ENCODE measurements at places on chromosomes 2 and 18.

DNA sequence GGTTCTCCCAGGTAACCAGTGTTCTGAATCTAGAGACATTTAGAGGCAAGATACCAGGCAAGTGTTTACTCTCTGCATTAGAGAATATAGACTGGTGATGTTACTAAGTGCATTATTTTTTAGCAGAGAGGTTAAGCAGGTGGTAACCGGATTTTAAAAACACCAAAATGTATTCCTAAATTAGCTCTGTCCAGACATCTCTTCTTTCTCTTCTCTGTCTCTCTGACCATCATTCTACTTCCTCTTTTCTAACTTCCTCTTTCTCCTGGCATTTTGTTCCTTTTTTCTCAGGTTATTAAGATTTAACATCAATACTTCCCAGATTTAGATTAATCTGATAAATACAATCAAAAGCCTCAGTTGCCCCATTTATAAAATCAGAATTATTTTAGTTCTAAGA, 31.7 kb upstream of the DYNC1I2 start:
- no peak for DNase-seq

- DNase-seq: no peak
These were observed 8.2 kb downstream of the FBXO15 start for GRCh38 chr18:74139411-74139810.

- DNase-seq: no peak
These were observed 46.7 kb downstream of the NBEAL1 start for GRCh38 chr2:203061346-203061745.

DNA sequence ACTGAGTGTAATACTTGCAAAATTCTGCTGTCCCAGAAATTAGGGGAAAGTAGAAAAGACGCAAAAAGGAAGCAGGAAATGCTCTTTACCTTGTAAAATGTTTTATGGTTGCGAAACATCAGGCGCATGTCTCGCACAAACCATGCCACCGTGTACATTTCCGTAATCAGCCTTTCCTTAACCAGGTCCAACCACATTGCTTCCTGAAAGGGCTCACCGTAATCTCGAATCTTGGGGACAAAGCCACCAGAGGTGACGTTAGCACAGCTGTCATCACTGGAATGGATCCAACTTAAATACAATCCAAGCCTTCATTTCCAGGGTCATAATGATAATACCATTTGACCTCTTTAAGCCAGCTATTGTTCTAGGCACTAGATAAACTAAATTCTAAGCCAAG, 49.3 kb downstream of the SP110 start:
- DNase-seq: no peak

DNA sequence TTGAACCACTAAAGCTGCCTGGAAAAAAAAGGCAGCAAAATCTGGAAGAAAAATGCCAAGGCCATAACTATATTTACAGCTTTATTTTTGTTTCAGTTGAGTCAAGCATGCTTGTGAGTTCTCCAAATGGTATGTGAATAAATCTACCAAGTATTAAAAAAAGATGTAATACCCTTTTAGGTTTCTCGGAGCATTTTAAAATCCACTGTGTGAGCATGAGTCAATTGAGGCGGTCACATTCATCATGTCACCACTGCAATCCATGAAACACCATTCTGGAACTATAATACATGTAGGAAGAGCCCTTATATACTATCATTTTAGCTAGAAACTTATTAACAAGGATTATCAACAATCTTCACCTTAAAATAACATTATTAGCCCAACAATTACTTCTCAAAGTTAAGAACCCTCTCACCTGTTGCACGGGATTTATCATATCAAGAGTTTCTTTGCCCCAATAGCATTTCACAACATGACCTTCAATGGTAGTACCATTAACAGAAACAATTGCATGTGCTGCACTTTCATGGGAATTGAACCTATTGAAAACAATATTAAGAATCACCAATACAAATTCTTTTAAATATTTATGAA, 24.2 kb upstream of the C2orf42 start:
- DNase-seq: no peak

GRCh38 chr2:43791035-43791765, 17.4 kb downstream of the DYNC2LI1 start:
- no peak for DNase-seq

- no peak for DNase-seq
These were observed 465.2 kb upstream of the HS6ST1 start for GRCh38 chr2:128783896-128784295.

- no peak for DNase-seq
These were observed 8.4 kb downstream of the SCN7A start for GRCh38 chr2:166485558-166486178.

- DNase-seq: no peak
These were observed 22.2 kb upstream of the STK25 start for GRCh38 chr2:241530571-241530970.
